CMK (cell line): ENCODE measurements at places on chromosomes 3 and 15.

GRCh38 chr3:6418485-6418884 is 442.4 kb upstream of the GRM7 start:
- no peak for DNase-seq

GRCh38 chr15:41801850-41802455 is 25.9 kb upstream of the JMJD7 start:
- no peak for DNase-seq

DNA sequence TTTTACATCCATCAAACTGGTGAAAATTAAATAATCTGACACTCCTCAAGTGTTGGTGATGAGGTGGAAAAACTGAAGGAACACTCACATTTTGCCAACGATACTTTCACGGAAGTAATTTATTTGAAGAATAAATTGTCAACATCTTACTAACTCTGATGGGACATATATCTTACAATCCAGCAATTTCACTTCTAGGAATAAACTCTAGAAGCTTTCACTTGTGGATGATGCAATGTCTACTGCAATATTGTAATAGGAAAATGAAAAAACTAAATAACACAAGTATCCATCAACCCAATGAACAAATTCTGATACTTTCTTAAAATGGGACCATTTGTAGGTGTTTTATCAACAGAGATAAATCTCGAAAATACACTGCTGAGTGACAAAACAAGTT is 16.2 kb upstream of the LIPC start:
- no peak for DNase-seq

DNA sequence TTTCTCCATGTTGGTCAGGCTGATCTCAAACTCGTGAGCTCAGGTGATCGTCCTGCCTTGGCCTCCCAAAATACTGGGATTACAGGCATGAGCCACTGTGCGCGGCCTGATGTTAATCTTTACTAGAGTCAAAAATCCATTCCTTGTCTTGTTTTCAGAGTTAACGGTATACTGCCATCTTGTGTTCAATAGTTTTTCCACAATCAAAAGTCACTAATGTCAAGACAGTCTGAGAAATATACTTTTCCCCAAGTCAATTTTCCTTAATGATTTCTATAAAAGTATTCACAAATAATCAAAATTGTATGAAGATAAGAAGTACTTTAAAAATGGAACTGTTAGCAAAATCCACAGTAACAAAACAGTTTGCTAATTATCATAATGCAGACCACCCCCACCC is 8.5 kb downstream of the CRBN start:
- no peak for DNase-seq

DNA sequence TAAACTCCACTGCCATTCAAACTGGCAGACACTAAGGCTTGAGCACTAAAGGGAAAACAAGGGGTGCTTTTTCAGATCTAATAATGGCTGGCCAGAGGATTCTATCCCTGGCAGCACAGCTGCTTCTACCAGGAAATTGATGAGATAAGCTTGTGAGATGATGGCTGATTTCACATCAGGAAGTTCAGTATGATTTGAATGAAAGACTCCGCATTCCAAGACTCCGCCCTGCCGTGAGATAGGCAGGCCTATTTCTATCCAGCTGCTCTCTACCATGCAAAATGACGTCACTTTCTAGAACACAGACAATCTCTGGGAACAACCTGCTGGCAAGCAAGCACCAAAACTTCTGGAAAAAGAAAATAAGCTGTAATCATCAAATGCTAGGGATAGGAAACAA is 171.8 kb downstream of the WDR76 start:
- no peak for DNase-seq

- no peak for DNase-seq
These were observed 85.5 kb downstream of the FLNB start for GRCh38 chr3:58093574-58094195.

GRCh38 chr3:151198849-151199248 is 4.2 kb downstream of the GPR171 start:
- DNase-seq: no peak

GRCh38 chr3:64203216-64203615 is 22.1 kb downstream of the PRICKLE2 start:
- no peak for DNase-seq

DNA sequence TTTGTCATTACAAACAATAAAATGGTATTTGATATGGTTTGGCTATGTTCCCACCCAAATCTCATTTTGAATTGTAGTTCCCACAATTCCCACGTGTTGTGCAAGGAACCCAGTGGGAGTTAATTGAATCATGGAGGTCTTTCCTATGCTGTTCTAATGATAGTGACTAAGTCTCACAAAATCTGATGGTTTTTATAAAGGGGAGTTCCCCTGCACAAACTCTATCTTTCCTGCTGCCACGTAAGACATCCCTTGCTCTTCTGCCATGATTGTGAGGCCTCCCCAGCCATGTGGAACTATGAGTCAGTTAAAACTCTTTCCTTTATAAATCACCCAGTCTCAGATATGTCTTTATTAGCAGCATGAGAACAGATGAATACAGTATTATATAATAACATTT is 15.4 kb upstream of the AADAC start:
- DNase-seq: no peak

DNA sequence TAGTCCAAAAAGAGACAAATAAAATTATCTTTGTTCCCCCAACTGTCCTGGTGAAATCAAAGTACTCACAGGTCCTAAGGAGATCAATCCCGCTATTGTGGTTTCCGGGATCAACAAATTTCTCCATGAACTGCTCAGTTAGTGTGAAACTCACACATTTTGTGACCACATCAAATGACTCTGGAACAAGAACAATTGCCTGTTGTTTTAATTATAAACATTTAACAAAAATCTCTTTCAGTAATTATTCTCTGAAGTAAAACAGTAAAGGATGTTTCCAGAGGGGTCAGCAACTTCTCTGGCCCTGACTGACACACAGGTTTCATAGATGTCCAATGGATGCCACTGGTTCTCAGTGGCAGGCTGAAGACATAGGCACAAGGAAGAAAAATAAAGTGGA is 3.9 kb downstream of the CLDND1 start:
- no peak for DNase-seq

- no peak for DNase-seq
These were observed 478.9 kb upstream of the GOLIM4 start for GRCh38 chr3:168574455-168575158.

DNA sequence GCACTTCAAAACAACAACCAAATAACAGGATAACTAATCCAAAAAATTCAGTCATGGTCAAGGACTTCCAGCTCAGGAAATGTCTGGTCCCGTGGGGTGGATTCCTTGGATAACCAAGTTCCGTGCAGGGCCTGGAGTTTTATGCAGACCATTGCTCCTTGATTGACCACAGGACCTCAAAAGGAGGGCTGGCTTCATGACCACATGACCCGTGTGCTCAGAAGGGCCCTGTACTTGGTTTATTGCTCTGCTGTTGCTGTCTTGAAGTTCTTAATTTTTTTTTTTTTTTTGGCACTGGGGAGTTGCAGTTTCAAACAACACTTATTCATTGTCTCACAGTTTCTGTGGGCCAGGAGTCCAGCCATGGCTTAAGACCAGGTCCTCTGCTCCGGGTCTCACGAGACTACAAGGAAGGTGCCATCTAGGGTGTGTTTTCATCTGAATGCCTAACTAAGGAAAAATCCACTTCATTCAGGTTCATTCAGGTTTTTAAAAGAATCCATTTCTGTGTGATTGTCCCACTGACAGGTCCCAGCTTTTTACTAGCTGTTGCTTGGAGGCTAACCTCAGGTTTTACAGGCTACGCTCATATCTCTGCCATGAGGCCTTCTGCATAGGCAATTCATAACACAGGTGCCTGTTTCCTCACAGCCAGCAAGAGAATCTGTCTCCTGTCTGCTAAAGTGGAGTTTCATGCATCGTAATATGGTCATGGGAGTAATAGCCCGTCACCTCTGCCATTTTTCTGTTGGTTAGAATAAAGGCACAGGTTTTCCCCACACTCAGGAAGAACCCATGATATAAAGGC is 65.3 kb downstream of the FLNB start:
- DNase-seq: no peak

DNA sequence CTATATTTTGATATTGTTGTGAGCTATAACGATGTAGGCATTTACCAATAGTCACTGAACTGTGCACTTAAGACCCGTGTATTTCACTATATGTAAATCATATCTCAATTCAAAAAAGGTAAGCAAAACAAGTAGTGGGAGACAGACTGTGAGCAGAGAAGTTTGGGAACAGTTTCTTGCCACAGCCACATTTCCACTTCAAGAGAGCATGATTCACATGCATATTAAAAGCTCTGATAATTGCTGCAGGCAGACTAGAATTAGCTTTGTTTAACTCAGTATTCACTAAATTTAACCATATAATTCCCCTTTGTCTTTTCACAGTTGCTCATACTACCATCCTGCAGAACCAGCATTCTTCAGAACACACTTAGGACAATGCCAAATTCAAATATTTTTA is 168.4 kb upstream of the ZNF385D start:
- DNase-seq: no peak

DNA sequence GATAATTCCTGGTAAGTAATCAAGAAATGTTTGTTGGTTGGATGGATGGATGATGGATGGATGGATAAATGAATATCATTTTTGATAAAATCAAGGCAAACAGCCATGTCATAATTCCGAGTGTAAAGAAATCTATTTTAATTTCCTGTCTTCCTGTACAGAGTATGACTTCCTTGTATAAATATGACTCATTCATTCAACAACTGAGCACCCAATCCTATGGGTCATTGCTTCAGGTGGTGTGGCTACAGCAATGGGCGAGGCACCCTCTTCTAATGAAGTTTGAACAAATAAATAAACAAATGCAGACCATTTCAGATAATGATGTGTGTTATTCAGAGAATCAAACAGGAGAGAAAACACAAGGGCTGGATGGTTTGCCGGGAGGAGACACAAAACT is 198.7 kb downstream of the TNIK start:
- DNase-seq: no peak

- DNase-seq: no peak
These were observed 12.7 kb upstream of the SACM1L start for GRCh38 chr3:45676325-45677032.

- peak; percentile 63 for DNase-seq
These were observed 6.3 kb downstream of the DNAH1 start for GRCh38 chr3:52322466-52322865.

DNA sequence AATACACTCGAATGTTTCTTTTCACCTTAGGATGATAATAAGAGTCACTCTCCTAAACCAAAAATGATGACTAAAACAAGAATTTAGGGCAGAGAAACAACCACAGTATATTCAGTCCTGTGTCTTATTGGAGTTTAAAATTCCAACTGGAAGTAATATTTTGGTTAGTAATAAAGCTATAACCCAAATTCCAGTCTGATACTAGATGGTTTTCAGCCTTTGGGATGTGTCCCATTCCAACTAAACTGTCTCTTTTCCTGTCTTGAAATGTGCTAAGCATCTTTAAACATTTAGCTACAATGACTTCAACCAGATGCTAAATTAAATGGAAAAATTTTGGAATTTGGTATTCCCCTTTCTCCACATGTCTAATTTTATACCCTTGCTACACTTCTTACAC is 510.0 kb downstream of the ROBO1 start:
- no peak for DNase-seq

GRCh38 chr3:72641684-72642083 is 206.6 kb downstream of the SHQ1 start:
- DNase-seq: no peak

DNA sequence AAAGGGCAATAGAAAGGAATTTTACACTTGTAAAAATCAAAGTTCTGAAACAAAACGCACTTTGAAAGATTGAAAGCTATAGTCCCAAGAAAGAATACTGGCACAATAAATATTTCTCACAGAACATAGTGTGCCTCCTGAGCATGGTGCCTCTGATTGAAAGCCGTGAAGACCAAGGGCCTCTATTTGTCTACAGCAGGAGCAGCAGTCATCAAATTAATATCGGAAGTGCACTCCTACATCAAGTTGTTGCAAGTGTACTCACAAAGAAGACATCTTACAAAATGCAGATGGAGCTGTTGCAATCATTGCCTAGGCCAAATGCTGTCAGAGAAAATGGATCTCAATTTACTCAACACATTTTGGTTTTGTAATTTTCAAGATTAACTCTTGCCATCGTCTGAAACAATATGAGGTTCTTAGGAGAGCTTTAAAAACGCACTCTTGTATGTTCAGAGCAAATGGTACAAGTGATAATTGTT is 9.2 kb upstream of the WDR49 start:
- DNase-seq: no peak

- DNase-seq: no peak
These were observed 34.4 kb downstream of the SLCO3A1 start for GRCh38 chr15:91887921-91888373.

GRCh38 chr3:39295184-39295775 is 15.4 kb upstream of the CX3CR1 start:
- no peak for DNase-seq

GRCh38 chr3:126678693-126679317 is 23.9 kb upstream of the TXNRD3 start:
- DNase-seq: no peak

GRCh38 chr3:177418787-177419186 is 221.5 kb upstream of the TBL1XR1 start:
- DNase-seq: no peak

DNA sequence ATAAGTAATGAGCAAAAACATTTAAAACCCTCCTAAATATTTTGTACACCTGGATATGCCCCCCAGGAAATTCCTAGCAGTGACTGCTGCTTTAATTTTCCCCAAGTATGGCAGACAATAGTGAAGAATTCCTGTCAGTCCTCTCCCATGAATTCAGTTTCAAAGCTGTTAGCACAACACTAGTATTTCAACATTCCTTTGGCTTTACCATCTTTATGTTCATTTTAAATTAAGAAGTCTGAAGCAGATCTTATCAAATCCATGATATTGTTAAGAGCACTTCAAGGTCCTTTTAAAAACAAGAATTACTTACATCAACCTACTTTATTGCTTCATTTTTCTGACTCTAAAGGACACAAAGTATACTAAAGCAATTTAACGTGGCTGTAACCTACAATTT is 28.8 kb upstream of the CDIN1 start:
- DNase-seq: no peak

DNA sequence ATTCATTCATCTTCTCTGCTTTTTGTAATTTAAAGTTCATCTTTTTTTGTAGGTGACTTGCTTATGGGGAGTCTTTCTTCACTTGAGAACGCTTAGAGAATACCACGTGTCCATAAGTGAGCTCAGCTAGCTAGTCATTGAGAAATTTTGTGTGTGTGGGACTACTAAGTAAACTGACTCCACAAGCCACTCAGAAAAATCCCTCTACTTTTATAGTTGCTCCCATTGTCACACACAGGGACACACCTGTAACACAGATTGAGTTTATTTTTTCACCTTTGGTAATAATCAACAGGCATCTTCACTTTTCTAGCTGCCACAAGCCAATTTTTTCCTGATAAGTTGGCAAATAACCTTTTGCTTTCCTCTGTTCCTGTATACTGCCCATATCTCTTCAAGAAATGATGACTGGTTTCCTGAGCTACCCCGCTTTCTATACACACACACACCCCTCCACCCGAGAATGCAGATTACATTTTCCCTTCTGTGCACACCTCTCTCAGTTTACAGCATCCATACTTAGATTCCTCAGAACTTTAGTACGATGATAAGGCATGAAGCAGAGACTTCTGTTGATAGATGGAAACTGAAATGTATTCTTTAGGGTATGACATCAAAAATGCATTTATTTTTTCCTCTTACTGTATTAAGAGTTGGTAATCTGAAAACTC is 4.6 kb downstream of the TSC22D2 start:
- no peak for DNase-seq

- no peak for DNase-seq
These were observed 187.7 kb downstream of the ROBO2 start for GRCh38 chr3:77227567-77227966.
